ENCODE measurements at places on chromosomes 4 and X. TPM values are rescaled to one million over a fixed set of nuclear protein-coding genes. Genes with fewer than 3 reads are reported as not detected.
A peak's percentile ranks its signal among the peaks of the same experiment; 100 is the strongest.

DNA sequence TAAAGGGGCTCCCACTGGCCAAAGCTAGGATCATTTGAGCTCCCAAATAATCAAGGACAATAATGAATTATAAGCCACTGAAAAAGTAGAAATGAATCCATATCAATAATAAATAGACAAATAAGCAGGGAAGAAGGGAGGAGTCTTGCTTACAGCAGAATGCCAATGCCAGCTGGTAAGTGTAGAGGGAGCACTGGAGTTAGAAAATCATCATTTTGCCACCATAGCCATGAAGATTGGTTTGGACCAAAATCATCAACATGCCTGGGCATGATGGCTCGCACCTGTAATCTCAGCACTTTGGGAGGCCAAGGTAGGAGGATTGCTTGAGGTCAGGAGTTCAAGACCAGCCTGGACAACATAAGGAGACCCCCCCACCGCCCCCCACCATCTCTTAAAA, 20.4 kb upstream of the SH3KBP1 start:
- DNase-seq: no peak

DNA sequence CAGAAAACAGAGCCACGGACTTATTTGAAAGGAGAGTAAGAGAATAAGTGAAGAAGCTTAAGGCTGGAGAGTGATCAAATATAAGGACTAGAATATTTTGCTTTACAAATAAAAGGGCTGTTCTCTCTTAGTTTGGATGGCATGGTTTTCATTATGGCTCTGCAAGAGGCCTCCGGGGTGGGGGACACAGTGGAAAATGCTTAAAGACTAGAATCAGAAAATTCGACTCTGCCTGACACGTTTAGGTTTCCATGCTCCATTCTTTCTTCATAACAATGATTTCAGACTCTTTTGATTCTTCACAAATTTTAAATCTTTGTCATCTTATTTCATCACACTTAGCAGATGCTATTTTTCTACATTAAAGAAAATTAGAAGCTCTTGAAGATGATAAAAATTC, 632.4 kb upstream of the BOD1L1 start:
- no peak for DNase-seq

- DNase-seq: no peak
These were observed 58.3 kb upstream of the PACRGL start for GRCh38 chr4:20641976-20642375.

Gene SLC4A4
- polyA plus RNA-seq: 39.1 TPM

GRCh38 chr4:18942874-18943273, 921.3 kb upstream of the LCORL start:
- no peak for DNase-seq

DNA sequence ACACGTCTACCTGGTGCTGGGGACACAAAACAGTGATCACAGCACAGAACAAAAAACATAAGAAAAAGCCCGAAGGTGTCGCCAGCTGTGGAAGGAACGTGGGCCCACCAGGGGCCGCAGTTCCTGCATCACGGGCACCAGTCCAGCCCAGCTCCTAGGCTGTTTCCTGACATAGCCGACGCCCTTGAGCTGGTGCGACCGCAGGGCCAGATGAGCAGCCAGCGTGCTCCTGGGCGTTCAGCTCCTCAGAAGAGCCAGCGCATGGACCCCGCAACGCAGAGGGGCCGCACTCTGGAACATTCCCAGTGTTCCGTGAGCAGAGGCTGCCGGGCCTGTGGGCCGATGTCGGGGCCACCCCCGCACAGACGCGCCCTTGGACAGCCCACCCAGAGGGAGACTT, 44.1 kb downstream of the GAK start:
- no peak for DNase-seq

DNA sequence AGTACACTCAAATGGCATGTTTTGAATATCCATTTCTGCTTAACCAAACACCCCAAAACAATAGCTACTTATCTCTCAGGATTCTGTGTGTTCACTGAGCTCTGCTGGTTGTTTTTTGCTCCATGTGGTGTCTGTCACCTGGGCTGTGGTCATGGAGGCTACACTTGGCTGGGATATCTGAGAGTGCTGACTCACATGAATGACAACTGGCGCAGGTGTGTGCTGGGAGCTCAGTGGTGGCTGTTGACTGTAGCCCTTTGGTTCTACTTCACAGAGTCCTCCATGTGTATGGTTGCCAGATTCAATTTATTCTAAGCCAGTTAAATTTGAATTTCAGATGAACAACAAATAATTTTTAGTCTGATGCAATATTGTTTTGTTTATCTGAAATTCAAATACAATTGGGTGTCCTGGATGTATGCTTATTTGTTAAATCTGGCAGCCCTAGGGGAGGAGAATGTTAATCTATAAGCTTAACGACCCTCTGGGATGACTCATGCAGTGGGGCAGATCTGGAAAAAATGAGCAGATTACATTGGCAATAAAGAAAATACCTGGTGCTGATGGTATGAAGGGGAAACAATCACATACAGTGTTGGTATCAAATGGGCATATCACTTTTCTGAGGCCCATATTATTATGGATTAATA, 28.2 kb upstream of the TCEAL4 start:
- no peak for DNase-seq

DNA sequence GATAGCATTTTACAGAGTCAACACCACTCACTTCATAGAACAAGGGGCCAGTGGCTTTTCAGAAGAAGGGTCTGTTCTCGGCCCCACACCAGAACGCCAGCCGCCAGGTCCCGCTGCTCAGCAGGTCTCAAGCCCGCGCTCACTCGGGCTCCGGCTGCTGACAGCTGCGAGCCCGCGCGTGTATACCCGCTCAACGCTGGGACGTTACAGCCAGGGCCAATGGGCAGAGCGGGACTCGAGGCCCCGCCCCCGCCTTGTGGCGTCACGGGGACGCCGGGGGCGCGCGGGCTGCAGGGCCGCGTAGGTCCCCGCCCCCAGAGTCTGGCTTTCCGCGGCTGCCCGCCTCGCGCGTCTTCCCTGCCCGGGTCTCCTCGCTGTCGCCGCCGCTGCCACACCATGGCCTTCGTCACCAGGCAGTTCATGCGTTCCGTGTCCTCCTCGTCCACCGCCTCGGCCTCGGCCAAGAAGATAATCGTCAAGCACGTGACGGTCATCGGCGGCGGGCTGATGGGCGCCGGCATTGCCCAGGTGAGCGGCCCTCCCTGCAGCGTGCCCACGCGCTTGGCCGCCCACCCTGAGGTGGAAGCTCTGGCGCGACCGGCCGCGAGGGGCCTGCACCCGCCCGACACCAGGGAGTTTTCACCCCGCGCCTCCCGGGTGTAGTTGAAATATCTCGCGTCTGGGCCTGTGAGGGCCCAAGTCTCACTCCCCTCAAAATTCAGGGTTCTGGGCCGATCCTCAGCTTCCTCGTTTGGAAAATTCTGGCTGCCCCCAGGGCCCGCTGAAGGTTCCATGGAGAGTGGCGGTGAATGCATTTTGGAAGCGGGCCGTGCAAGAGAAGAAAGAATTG, at the start of gene HADH:
HADH (plus strand) TSS at position 353 of the 850 bp plus-strand sequence; CDS start at position 397, 44 bp downstream.
- peak; percentile 97 for DNase-seq

DNA sequence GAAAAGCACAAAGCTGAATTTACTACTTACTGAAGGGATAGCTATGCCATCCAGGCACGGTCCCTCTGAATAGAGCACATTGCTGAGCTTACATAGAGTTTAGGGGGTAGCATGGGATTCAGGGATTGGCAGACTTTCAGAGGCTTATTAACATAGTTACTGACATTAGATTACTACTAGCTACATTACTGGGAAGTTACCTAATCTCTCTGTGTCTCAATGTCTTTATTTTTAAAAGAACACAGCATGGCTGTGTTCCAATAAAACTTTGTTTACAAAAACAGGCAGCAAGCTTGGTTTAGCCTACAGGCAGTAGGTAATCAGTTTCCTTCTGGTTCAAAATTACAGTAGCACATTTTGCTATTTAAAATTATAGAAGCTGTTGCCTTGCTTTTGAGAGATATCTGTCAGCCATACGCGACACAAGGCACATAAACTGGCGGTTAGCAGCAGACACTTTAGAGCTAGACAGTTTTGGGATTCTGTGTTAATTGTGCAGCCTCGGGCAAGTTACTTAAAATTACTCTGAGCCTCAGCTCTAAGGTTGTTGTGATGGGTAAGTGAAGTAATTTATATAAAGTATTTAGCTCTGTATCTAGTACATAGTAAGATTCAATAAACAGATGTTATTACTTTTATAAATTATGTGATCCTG, 6.9 kb downstream of the KLHL8 start:
- peak; percentile 28 for DNase-seq

GRCh38 chr4:63717384-63717783, 691.9 kb downstream of the TECRL start:
- peak; percentile 1 for DNase-seq

DNA sequence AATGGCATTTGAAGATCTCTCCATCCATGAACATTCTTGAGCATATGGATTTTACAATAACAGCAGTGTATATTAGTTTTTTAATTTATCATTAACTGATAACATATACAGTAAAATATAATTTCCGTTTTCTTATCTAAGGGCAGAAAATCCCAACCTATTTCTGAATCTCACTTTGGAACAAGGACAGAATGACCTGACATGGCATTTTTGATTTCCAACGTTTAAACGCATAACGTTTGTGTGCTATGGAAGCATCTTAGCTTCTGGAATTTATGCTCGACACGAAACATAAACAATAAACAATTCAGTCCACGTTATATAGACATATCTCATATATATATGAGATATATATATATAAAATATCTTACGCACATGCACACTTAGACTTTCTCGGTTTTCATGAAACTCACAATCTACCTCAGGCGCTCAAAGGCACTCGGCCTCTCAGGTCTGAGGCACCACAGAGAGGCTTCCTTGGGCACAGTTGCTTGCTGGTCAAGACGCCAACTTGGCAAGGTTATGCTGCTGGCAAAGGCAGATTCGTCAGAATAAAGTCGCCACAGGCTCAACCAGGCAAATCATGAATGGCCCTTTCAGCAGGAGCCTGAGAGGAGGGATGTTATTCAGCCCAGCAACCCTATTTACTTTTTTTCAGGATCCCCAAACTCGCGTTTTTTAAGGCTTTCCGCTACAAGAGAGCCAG, 1.0 kb upstream of the UGT8 start:
- DNase-seq: no peak

- peak; percentile 80 for DNase-seq
These were observed 494.1 kb downstream of the INPP4B start for GRCh38 chr4:142351958-142352357.

DNA sequence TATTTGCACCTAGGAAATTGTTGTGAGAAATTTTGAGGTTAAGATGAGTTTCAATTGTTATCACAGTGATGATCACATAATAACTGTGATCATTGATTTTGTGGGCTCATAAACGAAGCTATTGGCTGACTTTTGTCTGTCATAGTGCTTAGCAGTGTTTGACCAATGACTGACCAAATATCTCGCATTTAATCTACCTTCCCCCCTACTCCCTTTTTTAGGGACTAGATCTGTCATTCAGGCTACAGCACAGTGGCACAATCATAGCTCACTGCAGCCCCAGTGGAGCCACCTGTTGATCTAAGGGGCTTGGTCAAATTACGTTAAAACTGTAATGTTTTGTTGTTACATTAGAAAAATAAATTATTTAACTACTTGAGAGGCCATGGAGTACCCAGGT, 1.5 kb downstream of the FUNDC2 start:
- DNase-seq: no peak
